CD4-positive, alpha-beta T cell treated with Interferon gamma for 1 hour (primary cell): ENCODE measurements at places on chromosomes 16 and 17.

GRCh38 chr17:10792151-10792550 is 11.7 kb downstream of the TMEM238L start:
- peak; percentile 4 for DNase-seq

DNA sequence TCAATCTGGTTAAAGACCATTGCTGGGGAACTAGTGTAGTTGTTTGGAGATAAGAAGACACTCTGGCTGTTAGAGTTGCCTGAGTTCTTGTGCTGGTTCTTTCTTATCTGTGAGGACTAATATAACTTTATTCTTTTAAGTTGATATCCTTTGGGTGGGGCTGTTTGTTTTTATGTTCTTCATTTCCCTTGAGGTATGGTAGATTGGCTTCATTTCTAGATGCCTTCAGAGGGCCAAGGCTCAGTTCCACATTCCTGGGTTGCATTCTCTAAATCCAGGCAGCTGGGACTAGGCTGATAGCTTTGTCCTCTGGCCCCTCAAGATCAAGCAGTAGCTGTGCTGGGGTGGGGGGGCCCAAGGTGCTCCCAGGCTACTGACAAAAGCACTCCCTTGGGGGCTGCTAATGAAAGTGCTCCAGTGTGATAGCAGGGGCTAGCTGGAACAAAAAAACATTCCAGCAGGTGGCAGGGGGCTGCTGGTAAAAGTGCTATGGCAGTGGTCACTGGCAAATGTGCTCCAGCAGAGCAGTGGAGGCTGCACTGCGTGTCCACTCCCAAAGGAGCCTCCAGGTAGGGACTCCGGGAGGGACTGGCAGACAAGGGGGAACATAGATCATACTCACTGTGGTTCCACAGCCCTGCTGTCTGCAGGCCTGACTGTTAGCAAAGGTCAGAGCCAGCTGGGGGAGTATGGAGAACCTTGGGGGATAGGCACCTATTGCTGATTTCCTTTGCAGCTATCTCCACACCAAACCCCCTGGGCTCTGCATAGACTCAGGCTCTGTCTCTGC is 45.9 kb upstream of the KCNJ16 start:
- DNase-seq: no peak

- no peak for DNase-seq
Measured at GRCh38 chr17:80422981-80423380, 8.0 kb downstream of the ENDOV start.

DNA sequence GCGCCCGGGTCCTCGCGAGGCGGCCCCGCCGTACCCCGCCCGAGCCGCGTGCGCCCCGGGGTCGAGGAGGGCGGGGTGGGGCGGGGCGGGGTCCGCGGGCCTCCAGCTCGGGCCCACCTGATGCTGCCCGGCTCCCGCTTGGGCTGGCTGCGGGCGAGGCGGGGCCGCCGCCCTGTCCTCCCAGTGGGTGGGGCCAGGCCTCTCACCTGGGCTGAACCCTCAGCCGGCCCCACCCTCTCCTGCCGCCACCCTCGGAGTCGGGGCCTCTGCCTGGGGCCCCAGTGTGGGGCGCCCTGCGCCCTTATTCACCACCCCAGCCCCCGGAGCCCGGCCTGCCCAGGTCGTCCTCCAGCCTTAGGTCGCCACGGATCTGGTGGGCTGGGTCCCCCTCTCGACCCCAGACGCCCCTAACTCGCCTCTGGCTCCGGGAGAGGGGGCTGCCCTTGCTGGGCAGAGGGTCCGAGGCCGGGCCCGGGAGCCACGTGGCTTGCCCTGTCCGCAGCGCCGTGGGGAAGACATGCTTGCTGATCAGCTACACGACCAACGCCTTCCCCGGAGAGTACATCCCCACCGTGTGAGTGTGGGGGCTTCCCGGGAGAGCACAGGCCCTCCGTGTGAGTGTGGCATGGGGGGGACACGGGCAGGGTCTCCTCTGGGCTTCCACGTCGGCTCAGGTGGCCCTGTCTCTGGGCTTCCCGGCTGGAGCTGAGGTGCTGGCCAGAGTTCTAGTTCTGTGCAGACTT is 578 bp downstream of the RAC3 start:
- DNase-seq: peak; percentile 21

- peak; percentile 44 for DNase-seq
Measured at GRCh38 chr16:80526418-80527061, 14.3 kb upstream of the DYNLRB2 start.

DNA sequence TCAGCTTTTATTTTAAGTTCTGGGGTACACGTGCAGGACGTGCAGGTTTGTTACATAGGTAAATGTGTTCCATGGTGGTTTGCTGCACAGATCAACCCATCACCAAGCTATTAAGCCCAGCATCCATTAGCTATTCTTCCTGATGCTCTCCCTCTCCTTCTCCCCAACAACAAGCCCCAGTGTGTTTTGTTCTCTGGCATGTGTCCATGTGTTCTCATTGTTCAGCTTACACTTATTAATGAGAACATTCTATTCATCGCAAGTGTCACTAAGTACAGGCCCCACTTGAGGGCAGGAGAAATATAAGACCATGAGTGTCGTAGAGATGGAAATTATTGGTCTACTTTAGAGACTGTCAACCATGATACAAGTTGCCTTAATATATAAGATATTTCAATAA is 615.1 kb downstream of the CDH8 start:
- no peak for DNase-seq

- no peak for DNase-seq
Measured at GRCh38 chr16:3578121-3578520, 918 bp upstream of the NLRC3 start.

DNA sequence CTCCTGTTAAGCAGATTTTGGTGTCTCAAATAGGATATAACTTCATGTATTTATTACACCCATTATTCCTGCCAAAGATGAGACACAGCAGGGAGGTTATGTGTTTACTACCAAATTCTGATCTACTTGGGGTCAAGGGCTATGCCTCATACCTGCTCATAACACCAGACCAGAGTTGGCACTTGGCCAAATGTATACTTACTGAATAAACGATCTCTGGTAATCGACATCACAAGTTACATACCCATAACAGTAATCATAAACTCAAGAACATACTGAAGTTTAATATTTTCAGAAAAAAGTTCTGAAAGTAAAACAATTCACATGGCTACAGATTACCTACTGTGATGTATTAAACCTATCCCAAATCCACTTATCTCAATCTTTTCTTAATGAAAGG is 2.9 kb downstream of the TMEM170A start:
- DNase-seq: no peak

DNA sequence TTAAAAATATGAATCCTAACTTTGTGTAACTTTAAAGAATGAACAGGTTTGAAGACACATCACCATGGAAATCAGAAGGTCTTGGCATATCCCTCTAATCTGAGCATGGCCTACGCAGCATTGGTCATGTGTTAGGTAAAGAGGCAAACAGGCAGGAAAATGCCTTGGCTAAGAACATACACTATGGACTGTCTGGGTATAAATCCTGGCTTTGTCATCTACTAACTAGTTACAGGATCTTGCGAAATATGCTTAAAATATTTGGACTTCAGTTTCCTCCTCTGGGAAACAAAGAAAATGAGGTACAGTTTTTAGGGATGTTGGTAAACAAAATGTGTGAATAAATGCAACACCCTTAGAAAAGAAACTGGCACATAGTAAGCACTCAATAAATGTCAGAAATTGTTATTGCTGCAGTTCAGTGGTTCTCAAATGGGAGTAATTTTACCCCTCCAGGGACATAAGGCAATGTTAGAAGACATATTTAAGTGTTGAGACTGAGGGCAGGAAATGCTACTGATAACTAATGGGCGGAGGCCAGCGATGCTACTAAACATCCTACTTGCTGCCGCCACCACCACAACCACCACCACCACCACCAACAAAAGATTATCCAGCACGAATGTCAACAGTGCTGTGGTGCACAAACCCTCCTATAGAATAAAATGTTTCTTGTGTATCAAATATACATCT is 770.8 kb upstream of the SOX9 start:
- no peak for DNase-seq

DNA sequence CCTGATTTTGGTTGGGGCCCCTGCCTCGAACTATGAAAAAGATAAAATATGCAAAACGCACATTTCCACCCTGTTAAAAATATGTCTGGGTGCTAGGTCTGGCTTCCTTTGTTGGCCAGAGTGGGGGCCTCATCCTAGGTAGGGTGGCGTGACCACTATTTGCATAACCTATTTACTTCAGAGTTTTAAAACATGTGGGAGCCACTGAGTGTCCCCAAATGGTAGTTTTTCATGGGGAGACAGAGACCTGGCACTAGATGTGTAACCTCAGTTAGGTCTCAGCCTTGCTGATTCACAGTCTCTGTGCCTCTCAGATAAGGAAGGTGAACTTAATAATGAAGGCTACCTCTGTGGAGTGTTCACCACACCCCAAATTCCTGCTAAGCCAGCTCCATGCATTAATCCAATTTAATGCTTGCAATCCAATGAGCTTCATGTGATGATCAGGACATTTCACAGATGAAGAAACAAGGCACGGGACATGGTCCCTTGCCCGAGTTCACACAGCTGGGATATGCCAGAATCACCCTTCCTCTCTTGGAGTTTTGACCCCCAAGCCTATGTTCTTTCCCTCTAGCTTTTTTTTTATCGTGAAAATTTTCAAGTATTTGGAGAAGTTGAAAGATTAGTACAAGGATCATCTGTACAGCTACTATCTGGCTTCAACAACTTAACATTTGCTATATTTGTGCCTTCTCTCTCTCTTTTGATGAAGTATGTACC is 103.4 kb downstream of the IRF8 start:
- no peak for DNase-seq

DNA sequence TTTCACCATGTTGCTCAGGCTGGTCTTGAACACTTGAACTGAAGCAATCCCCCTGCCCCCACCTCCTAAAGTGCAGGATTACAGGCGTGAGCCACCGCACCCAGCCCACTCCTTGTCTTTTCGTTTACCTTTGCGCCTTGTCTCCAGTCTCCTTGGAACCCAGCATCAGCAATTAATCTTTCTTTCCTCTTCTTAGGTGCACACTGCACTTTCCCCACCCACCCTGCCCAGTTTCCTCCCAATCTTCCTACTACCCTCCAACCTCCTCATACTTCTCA is 1.5 kb upstream of the CLDN7 start:
- DNase-seq: no peak

GRCh38 chr17:19717411-19717908 is 1.1 kb upstream of the SLC47A2 start:
- no peak for DNase-seq

DNA sequence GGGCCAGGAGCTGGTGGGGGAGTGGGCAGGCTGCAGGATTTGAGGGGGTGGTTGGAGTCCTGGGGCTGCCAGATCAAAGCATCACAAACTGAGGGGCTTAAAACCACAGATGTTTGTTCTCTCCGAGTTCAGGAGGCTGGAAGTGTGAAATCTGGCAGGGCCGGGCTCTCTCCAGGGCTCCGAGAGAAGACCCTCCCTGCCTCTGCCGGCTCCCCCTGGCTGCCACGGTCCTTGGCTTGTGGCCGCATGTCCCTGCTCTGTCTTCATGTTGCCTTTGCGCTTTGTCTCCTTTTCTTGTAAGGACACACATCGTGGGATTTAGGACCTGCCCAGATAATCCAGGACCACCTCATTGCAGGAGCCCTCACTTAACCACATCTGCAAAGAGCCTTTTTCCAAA is 139.8 kb upstream of the GSE1 start:
- DNase-seq: no peak

GRCh38 chr16:24291932-24292331 is 35.8 kb downstream of the CACNG3 start:
- no peak for DNase-seq

DNA sequence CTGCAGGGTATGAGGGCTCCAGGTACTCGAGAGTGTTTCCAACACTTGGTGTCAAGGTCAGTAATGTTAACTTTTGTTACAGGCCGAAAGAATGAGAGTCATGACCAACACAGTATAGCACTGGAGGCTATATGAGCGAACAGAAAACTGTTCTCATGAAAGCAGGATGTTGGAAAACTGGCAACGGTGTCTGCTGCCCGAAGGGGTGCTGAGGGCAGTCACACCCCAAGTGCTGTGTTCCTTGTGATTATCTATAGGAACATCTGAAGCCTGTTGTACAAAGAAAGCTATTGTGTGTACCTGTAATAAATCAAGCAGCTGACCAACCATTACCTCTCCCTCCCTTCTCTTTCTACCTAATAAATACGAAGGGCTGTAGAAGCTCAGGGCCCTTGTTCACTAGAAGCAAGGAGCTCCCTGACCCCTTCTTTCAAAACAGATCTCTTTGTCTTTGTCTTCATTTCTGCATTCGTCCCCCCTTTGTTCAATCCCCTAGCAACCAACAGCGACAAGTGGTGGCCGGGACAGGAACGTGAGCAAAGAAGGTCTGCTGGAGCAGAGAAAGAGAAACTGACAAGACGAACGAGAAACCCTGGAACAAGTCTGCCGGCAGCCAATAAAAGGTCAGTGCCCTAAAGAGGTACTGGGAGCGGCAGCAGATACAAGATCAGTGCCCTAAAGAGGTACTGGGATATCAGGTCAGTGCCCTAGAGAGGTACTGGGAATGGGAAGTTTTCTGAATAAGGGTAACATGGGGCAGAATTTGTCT is 7.6 kb downstream of the CD300LD start:
- no peak for DNase-seq

DNA sequence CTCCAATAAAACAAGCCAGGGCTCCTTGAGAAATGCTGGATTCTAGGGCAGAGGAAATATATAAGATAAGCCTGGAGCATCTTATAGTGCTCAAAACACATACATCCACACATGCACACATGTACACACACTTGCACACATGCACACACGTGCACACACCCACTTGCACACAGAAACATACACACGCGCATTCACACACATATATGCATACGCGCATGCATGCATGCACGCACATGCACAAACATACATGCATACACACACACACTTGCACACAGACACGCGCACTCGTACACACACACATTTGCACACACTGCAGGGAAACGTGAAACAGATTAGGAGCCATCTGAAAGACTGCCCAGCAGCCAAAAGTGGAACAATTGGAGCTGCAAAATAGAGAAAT is 8.0 kb upstream of the ENPP7 start:
- no peak for DNase-seq

DNA sequence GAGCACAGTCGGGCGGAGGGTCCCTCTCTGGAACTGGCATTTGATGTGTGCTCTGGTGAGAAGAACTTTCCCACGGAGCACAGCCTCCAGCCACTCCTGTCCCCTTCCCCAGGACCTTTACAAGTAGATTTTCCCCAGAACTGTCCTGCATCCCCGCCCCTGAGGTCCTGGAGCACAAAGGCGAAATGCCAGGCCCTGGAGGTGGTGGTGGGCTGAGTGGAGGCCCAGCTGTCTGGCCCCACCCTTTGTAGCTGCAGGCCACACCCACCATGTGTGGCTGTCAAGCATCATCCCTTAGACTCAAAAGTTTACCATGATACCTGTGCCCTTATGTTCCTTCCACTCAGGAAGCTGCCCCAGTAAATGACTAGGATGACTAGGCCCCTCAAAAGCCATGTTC is 37.7 kb downstream of the PLD6 start:
- no peak for DNase-seq

- DNase-seq: no peak
Measured at GRCh38 chr16:84299734-84300440, 5.2 kb downstream of the WFDC1 start.

- no peak for DNase-seq
Measured at GRCh38 chr17:50266384-50267073, 7.7 kb upstream of the TMEM92 start.

DNA sequence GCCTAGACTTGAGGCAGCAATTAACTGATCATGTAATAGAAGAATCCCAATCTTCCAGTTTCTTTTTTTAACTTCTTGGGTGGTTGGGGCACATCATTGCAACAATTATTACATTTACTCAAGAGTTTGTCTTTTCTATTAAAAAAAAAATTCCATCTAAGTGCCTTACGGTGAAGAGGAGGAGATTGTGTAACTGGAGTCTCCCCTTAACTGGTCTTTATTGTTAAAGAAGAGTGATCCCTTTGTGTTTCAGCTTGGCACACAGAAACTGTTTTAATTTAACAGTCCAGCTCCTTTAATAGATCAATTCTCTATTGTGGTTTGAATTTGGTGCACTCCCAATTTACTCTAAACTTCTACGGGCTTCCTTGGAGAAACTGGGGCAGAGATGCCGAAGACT is 75.2 kb downstream of the FTO start:
- DNase-seq: no peak
